Stomach (tissue), 19 donors: ENCODE measurements at places on chromosomes 5 and 9.

DNA sequence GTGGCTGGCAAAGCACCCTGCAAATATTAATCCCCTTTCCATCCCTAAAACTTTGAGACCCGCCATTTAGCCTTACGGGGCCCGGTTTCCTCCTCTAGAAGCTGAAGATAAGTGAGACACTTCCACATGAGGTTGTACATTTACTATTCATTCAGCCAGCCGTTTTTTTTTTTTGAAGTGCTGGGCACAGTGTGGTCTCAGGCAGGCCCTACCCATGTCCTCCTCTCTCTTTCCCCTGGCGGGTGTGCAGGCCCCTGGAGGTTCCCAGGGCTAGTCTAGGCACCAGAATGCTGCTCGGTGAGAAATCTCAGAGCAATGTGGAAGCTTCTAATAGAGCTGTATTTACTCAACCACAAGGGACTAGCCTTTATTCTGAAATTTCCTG lies 107.4 kb upstream of the LARP1 start:
- peak; percentile 59 for DNase-seq

- DNase-seq: peak; percentile 41
These were observed 1.1 kb downstream of the ARL15 start for GRCh38 chr5:54309276-54309675.

- peak; percentile 75 for DNase-seq
These were observed 901 bp upstream of the SLC12A7 start for GRCh38 chr5:1112596-1113331.

- DNase-seq: no peak
These were observed 71.7 kb downstream of the NR2F1 start for GRCh38 chr5:93654676-93655075.

DNA sequence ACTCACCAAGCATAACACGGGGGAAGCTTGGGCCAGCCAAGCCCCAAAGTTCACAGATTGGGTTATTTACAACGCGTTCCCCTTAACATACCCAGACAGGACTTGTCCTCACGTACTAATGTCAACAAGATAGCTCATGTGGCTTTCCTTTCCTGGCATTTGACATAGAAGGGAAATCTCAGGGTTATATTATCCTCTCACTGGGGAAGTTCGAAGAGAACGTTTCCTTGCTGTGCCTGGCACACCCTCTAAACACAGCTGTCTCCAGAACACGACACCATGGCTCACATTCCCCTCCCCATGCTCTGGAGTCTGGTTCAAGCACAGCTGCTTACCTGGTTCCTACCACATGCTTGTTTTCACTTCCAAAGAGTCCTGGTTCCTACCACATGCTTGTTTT lies 46.8 kb upstream of the OTULINL start:
- no peak for DNase-seq

DNA sequence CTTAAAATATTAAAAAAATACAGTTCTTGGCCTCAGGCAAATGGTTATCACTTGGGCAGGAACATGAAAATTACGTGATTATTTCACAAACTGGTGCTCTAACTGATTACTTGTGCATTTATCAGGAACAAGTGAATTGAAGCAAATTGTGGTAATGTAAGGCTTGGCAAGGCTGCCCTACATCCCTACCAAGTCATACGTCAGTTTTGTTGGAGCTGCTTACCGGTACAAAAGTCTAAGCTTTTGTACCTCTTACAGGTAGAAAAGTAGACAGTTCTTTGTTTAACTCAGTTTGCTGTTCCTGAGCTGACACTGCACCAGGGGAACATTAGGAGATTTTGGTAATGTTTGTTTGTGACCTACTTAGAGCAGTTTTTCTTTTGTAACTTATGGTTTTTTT lies 2.2 kb downstream of the G3BP1 start:
- no peak for DNase-seq

GRCh38 chr9:122370303-122370702 lies 521 bp upstream of the PTGS1 start:
- DNase-seq: no peak

GRCh38 chr5:176595386-176595943 lies 14.5 kb downstream of the GPRIN1 start:
- no peak for DNase-seq

DNA sequence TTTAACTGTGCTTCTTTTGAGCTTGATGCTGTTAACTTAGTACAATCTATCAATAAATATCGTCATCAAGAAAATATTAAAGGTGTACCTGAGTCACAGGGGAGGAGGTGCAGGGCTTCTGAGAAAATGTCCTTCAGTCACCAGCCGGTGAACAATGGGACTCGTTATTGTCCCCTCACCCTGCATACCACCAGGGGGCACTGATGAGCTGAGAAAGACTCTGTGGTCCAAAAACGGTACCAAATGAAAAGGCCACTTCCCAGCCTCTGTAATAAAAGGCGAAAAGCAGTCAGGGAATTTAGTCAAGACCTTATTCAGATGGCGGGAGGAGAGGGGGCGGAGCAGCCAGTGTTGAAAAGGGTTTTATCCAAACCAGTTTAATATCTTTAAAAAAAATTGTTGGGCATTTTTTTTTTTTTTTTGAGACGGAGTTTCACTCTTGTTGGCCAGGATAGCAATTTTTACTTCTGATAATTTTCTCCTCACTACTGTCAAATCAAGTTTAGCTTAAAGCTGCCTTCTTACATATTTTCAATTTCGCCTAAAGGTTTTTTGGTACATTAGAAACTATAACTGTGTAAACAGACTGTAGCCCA lies 271.9 kb upstream of the ADAMTS16 start:
- DNase-seq: peak; percentile 68

DNA sequence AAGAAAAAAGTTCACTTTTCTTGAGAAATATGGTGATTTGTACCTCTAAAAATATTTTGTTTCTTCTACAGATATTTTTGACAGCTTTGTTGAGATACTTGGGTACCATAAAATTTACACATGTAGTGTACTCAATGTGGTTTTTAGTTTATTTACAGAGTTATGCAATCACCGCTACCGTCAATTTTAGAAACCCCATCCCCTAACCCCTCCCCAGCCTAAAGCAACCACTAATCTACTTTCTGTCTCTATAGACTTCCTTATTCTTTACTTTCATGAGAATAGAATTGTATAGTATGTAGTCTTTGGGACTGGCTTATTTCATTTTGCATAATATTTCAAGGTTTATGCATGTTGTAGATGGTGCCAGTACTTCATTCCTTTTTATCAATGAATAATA lies 45.0 kb upstream of the TDRD7 start:
- DNase-seq: no peak

GRCh38 chr5:758698-759053 lies 25.9 kb downstream of the ZDHHC11B start:
- no peak for DNase-seq

GRCh38 chr5:150243590-150243989 lies 46.0 kb downstream of the CAMK2A start:
- DNase-seq: no peak

GRCh38 chr5:123950701-123951581 lies 439.0 kb downstream of the CSNK1G3 start:
- DNase-seq: no peak

DNA sequence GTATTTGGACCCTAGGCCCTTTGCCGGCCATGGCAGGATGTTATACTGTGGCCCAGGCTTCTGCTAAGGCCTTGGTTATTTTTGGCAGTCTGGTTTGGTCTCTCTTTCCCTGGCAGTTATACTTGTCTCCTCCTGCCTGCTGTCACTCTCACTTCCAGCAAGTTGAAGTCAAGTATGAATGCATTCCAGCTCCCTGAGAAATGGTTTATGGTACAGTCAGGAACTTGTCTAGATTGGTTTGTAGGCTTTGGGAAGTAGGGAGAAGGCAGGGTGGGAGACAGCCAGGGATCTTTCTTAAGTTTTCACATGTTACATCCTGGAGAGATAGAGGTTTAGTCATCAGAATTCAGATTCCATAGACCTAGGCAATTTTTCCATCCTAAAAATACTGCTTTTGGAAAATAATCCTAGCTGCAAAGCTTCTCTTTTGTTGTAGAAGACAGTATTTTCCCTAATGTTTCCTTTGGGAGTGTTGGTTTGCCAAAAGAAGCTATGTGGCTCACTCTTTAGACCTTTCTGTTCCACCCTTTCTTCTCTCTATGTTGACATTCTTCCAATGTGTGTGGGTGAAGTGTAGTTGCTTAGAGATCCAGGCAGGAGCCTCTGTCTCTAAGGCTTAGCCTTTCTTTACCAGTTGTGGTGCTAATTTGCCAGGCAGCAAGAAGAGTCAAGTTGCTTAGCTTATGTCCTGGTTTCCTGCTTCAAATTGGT lies 2.5 kb upstream of the KDM3B start:
- no peak for DNase-seq

GRCh38 chr9:706606-707459 lies 134.7 kb upstream of the DMRT1 start:
- DNase-seq: peak; percentile 78

DNA sequence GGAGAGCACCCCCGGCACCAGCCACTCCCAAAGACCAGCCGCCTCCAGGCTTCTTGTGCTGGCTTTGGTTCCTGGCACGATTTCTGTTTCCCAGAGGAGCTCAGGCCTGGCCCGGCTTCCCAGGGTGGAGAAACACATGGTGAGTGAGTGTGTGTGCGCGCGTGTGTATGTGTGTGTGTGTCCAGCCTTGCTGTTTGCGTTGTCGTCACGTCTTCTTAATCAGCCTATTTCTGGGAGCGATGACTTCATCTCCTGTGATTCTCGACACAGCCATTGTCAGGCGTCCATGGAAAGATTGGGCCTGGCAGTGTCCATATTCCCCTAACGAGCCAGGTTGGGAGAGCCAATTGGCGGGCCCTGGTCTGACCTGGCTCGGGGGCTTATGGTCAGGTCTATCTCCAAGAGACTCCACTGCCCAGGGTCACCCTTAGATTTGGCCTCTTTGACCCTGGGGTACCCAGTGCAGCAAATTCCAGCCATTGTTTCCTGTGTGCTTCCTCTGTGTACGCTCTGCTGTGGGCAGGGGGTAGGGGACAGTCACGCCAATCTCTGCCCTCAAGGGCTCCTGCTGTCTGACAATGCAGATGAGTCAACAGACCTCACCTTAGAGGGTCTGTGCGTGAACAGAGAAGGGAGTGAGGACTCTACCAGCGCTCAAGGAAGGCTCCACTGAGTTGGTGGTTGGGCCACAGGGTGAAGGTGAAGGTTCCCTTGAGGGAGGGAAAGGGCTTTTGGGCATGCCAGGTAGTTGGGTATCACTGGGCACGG lies 73.8 kb downstream of the DAB2IP start:
- peak; percentile 90 for DNase-seq

DNA sequence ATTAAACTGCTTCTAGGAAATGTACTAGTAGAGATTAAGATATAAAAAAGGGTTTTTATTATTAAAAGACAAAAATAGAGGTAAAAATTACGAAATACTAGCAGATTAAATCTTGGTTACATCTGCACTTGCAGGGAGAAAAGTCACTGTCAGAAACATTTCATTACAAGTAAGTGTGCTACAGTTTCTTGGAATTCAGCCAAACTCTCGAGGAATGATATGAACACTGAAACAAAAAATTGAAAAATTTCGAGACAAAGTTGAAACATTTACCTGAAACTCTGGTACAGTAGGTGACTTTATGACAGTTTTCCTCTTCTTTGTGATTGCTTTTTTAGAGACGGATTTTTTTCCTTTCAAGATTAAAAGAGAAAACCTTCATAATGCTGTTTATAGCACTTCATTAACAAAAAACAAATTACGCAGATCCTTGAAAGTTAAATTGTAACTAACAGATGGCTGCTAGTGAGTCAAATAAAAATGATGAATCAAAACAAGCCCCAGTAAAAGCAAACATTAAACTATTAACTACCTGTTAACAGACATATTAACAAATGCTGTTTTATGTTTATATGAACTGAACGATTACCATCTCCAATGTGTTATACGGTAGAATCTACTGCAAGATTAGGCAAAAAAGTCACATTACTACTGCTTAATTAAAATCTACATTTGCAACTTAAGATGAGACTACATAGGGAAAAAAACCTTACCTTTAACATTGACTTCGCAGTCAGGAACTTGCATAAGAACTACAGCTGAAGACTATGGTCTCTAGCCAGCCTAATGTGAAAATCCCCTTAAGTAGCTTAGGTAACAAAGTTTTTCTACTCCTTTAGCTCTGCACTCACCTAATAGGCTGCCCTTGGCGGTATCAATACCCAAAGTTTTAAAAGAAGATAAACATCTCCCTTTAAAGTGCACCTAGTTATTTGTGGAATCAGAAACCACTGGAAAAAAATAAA lies 61.4 kb downstream of the RANBP6 start:
- no peak for DNase-seq

GRCh38 chr5:73365301-73365853 lies 83.2 kb downstream of the FOXD1 start:
- no peak for DNase-seq

DNA sequence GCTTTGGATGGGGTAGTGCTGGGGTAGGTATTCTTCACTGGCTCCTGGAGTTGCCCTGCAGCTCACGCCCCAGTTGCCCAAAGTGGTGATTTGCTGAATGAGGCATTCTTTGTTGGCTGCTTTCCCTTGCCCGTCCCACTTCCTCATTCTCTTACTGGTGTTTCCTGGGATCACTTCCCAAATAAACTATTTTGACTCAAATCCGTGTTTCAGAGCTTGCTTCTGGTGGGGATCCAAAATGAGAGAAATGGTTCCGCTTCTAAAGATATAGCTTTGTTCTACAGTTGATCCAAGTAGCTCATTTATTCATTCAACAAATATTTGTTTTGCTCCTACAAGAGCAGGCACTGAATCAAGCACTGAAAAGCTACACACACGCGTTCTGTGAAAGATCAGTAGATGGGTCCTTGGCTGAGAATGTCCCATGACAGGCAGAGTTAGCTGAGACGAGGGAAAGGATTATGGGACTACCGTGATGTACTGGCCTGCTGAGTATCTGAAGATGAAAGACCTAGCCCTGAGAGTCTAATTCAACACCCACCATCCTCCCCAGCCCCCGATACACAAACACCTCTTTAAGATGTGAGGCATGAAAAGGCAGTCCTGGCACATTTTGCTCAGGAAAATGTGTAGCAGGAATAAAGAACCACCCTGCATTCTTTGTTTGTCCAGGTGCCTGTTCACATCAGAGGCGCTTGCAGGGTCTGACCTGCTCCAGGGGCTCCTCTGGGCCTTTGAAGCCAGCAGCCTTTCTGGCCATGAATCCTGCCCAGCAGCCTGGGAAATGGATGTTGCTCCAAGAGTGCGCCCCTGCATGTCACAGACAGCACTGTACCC lies 143.1 kb upstream of the RANBP3L start:
- DNase-seq: peak; percentile 76

DNA sequence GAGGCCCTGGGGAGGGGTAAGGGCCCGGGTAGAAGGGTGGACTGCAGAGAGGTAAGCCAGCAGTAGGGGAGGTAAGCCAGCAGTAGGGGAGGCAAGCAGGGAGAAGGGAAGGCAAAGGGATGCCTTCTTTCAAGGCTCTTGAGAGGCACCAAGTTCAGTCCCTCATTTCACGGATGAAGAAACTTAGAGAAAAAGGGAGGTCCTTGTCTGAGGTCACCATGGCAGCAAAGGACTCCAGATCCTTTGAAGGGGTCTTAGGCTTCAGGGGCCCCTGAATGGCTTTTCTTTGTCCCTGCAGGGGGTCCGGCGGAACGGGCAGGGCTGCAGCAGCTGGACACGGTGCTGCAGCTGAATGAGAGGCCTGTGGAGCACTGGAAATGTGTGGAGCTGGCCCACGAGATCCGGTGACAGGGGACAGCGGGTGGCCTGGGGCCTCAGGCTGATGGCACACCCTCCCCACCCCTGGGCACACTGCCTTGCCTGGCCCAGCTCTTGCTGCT lies 42.6 kb downstream of the RGS3 start:
- DNase-seq: no peak

GRCh38 chr5:57717555-57717954 lies 234.9 kb upstream of the ACTBL2 start:
- no peak for DNase-seq

- DNase-seq: no peak
These were observed 24.6 kb downstream of the LPAR1 start for GRCh38 chr9:111013707-111014106.
